Stimulated activated CD4-positive, alpha-beta T cell treated with anti-CD3 and anti-CD28 coated beads, Interleukin-12 subunit alpha, Interleukin-12 subunit beta, amount 100 ng/mL, for 24 hours (primary cell): ENCODE measurements at places on chromosomes 7 and 10.

DNA sequence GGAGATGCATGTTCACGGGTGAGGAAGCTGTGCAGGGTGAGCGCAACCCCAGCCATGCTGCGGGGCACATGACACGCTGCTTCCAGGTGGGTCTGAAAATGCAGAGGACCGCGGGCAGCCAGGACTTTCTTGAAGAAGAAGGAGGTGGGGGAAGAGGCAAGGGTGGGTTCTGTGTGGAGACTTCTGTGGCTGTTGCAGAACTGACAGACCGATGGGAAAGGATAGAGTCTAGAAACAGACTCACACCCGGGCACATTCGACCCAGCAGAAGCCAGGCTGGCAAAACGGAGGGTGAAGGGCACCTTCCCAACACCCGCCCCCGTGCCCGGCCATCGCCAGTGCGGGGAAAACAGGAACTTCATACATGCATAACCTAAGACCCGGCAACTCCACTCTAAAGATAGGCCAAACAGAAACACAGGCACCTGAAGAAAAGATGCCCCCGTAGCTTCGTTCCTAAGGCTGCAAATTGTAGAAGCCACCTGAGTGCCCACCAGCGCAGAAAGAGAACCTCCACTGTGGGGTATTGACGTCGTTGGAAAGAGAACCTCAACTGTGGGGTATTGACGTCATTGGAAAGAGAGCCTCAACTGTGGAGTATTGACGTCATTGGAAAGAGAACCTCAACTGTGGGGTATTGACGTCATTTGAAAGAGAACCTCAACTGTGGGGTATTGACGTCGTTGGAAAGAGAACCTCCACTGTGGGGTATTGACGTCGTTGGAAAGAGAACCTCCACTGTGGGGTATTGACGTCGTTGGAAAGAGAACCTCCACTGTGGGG lies 4.8 kb upstream of the KNDC1 start:
- DNase-seq, result no peak

GRCh38 chr7:41451826-41452225 lies 251.1 kb downstream of the INHBA start:
- DNase-seq, result no peak

- DNase-seq, result no peak
These were observed 475.6 kb downstream of the PTPRN2 start for GRCh38 chr7:158111906-158112570.

GRCh38 chr10:71260622-71261325 lies 48.4 kb downstream of the UNC5B start:
- DNase-seq, result no peak

DNA sequence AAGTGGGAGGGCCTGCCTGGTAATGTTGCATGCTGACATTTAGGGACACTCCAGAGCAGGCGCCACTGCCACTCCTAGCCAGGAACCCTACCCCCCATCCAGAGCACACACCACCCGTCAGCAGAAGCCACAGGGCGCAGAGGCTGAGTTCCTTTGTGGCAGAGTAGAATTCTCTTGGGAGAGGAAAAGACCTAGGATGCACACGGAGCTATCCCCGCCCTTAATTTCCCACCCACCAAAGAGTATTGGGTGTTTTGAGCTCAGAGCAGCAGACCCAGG lies 702 bp upstream of the INSYN2A start:
- no peak for DNase-seq

DNA sequence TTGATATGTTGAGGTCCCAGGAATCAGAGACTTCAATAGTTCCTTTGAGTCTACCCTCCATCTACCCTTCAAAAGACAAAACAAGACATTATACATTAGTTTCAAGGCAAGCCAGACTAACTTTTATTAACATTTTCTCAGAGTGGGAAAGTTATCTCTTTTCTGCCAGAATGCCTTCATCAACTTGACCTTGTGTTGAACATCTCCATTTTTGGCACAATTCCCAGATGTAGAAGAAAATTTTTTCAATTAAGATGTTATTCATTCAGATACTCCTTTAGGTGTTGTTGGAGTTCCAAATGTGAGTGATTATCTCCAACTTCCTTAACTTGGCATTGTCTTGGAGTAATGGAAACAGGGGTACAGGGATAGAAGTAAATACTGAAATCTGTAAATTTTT lies 59.1 kb downstream of the NRF1 start:
- DNase-seq, result no peak

DNA sequence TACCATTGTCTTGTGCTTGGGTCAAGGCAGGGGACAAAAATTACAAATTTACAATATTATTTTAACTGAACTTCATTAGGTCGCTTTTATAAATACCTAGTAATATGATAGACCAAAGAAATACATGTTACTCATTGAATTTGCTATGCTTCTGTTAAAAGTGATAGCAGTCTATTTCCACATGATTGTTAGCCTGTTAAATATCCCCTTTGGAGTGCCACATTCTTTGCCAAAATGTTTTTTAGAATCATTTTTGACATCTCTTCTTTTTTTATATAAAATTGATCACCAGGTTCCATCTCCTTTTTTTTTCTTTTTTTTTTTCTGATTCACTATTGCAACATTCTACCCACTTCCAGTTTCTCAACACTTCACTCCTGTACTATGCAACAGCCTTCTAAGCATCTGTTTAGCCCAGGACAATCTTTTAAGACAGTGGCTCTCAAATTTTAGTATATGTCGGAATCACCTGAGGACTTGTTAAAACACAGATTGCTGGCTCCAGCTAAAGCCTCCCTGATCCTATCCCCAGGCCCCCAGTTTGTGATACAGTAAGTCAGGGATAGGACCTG lies 16.4 kb upstream of the NDUFA5 start:
- DNase-seq, result no peak

GRCh38 chr7:150974468-150975391 lies 3.4 kb downstream of the KCNH2 start:
- peak; percentile 71 for DNase-seq

DNA sequence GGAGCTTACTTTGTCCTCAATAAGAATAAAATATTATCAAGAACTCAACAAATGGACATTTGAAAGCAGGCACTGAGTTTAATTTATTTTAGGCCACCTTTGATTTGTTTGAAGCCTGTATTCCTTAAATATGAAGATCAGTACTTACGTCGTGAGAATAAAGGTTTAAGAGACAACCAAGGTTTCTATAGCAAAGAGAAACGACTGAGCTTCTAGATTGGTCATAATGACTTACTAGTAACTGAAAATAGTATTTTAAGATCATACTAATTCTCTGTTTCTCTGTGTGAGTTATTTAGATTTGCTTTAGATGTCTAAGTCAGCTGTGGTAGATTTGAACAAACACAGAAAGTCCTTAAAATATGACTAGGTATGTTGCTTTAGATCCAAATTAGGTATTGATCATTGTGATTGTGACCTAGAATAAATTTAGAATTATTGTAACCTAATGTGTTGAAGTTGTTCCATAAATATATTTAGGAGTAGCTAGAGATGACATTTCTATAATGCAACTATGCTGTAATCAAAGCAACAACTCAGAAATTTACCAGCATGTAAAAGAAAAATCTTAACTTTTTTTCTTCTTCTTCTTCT lies 2.4 kb upstream of the GLCCI1 start:
- no peak for DNase-seq

DNA sequence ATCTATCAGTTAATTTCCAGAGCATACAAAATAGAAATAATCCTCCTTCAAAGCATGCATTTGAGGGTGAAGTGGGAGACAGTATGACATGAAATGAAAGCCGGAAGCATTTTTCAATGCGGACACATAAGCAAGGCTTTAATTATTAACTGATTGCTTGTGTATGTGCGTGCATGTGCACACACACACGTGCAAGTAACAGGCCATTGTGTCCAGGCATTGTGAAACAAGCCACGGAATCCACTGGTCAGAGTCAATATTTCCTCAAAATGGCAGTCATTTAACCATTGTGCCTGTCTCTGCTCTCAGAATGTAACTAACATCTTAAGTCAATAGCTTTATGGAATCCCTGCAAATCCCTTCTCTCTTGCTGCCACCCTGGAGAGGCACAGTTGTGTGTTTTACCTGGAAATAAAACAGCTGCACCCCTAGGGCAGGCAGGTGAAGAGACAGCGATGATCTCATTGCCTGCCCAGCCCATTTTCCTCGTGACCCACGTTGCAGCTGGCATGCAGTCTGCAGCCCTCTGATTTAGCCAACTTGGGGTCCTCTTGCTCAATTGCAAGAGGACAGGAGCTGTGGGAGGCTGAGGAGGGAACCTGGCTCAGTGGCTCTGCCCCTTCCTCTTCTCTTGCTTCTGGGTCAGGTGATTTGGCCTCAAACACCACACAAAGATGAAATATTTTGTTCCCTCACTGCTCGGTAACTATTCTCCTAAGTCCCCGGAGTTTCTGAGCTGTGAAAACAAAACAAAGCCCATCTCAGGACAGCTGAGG lies 500.9 kb upstream of the ZMIZ1 start:
- DNase-seq, result no peak

- DNase-seq, result no peak
These were observed 183.1 kb downstream of the GPAM start for GRCh38 chr10:112000466-112000865.

DNA sequence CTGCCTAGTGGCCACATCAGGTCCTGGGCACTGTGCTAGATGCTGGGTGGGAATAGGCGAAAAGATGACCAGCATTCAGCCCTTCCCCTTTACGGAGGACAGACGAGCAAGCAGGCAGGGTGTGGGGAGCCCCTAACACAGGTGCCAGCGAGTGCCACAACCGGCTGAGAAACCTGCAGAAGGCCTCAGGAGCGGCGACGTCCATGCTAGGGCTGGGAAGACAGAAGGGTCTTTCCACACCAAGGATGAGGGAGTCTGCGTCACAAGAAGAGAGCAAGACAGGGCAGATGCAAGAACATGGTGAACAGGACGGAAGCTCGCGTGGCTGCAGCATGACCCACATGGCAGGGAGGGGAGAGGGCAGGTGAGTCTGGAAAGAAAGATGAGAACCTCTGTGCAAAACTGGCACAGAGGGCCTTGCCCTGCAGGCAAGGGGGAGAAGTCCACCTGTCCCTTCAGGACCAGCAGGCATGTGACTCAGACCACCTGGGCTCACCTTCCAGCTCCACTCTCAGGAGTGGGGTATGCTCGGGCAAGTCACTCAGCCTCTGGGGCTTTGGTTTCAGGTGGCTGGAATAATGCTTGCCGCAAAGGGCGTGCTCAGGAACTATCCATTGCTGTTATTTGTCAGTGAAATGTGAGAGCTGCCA lies 36.6 kb downstream of the KCNH2 start:
- DNase-seq, result no peak

DNA sequence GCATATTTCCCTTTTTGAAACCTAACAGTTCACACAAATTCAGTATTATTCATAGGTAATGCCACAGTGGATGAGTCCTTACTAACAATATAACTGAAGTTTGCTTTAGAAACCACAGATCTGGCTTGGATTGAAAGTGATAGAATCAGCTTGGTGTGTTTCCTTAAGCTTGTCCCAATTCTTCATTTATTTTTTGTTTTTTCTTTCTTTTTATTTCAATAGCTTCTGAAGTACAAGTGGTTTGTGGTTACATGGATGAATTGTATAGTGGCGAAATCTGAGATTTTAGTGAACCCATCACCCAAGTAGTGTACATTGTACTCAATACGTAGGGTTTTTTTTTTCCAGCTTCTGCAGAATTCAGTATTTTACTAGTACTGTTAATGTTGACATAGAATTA lies 518.2 kb upstream of the SEMA3D start:
- DNase-seq, result no peak

GRCh38 chr10:24114556-24114955 lies 94.4 kb upstream of the KIAA1217 start:
- DNase-seq, result no peak

DNA sequence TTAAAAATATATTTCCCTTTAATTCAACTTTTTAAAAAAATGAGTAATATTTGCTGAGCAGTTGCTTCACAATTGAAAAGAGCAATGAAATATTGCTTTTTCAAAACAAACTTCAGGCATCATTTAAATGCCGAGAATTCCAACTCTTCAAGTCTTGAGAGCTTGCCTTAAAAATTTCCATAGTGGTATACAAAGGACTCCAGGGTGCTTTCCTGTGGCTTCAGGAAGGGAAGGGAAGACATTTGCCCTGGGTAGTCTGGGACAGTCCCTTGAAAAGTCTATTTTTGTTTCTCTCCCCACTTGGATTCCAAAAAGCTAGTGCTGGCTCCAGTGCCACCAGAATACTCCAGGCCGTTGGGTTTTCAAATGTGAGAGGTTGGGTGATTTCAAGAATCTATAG lies 71.7 kb downstream of the HYCC1 start:
- DNase-seq, result no peak
